Common myeloid progenitor, CD34-positive (primary cell): ENCODE measurements at places on chromosomes 2 and 18.

GRCh38 chr2:105882341-105882740, 137.6 kb downstream of the NCK2 start:
- peaks cover 22% of the 10 kb centered on the region for H3K36me3 ChIP-seq
- no peaks in the 10 kb centered on the region for H3K27me3 ChIP-seq
- H3K4me1 ChIP-seq, result no peaks in the 10 kb centered on the region

GRCh38 chr2:234245945-234246344, 195.4 kb downstream of the SPP2 start:
- no peaks in the 10 kb centered on the region for H3K36me3 ChIP-seq
- no peak overlapping the region for H3K4me3 ChIP-seq
- no peaks in the 10 kb centered on the region for H3K27me3 ChIP-seq
- DNase-seq, result no peak
- no peak overlapping the region for H3K27ac ChIP-seq

DNA sequence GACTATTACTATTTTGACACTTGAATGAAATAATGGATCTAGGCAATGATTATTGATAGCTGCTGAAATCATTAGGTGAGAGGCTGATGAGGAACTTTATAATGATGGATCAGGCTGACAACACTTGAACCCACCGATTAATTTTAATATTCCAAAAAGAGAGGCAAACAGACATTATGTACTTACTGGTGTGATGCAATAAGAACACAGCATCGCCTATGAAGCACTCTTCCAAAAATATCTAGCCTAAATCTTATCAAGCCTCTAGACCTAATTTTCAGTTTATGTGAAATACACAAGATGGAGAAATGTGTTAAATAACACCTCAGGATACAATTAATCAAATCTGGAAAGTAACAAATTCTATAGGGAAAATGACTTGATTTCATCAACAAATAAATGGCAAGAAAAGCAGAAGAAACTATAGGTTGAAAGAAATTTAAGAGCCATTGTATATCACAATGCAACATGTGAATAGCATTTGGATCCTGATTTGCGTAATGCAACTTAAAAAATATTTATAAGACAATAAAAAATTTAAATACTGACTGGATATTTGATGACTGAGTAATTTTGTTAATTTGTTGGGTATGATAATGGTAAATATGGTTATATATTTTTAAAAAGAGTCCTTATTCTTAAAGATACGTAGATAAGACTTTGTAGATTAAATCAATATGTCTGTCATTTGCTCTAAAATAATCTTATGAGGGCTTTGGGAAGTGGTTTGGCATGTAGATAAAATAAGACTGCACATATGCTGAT, 17.2 kb upstream of the SSB start:
- H3K36me3 ChIP-seq, result no peaks in the 10 kb centered on the region
- H3K27ac ChIP-seq, result no peak overlapping the region

GRCh38 chr2:9705196-9705595, 74.4 kb upstream of the YWHAQ start:
- H3K4me1 ChIP-seq, result no peaks in the 10 kb centered on the region
- H3K27ac ChIP-seq, result no peak overlapping the region
- DNase-seq, result no peak
- no peaks in the 10 kb centered on the region for H3K36me3 ChIP-seq

- no peak overlapping the region for H3K27ac ChIP-seq
- no peak overlapping the region for H3K4me3 ChIP-seq
- H3K4me1 ChIP-seq, result no peaks in the 10 kb centered on the region
- no peaks in the 10 kb centered on the region for H3K27me3 ChIP-seq
- DNase-seq, result no peak
Observed at GRCh38 chr2:119775102-119775501, 15.4 kb downstream of the PTPN4 start.

GRCh38 chr2:136065384-136065783, 52.6 kb downstream of the CXCR4 start:
- DNase-seq, result peak; percentile 4
- no peaks in the 10 kb centered on the region for H3K36me3 ChIP-seq
- H3K27me3 ChIP-seq, result no peaks in the 10 kb centered on the region
- H3K27ac ChIP-seq, result no peak overlapping the region
- no peak overlapping the region for H3K4me3 ChIP-seq

- H3K4me1 ChIP-seq, result peaks cover 30% of the 10 kb centered on the region
- no peaks in the 10 kb centered on the region for H3K36me3 ChIP-seq
- peak; percentile 94 for DNase-seq
- no peak overlapping the region for H3K27ac ChIP-seq
- peak overlapping the region; percentile 33 for H3K4me3 ChIP-seq
Observed at GRCh38 chr2:102033031-102033749, 41.4 kb downstream of the IL1R2 start.

DNA sequence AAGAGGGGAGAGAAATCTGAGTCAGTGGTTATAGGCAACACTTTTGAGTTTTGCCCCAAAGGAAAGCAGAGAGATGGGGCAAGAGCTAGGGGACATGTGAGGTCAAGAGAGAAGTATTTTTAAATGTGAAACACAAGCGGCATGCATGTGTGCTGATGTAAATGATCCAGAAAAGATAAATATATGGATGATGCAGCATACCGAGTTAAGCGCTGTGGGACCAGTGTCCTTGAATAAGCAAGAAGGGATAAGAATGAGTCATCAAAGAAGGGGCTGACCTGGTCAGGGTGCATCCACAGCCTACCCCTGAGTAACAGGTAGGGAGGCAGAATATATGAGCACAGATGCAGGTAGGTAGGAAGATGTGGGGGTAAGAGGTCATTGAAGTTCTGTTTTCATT, 180.9 kb downstream of the TRABD2A start:
- no peak overlapping the region for H3K4me3 ChIP-seq
- H3K36me3 ChIP-seq, result no peaks in the 10 kb centered on the region
- H3K27ac ChIP-seq, result no peak overlapping the region
- H3K4me1 ChIP-seq, result no peaks in the 10 kb centered on the region

GRCh38 chr2:213934560-213934959, 476.3 kb upstream of the VWC2L start:
- H3K27ac ChIP-seq, result no peak overlapping the region
- no peaks in the 10 kb centered on the region for H3K36me3 ChIP-seq
- H3K27me3 ChIP-seq, result no peaks in the 10 kb centered on the region
- H3K4me1 ChIP-seq, result no peaks in the 10 kb centered on the region
- peak; percentile 52 for DNase-seq
- no peak overlapping the region for H3K4me3 ChIP-seq

GRCh38 chr2:71667256-71668182, 214.2 kb downstream of the DYSF start:
- H3K27ac ChIP-seq, result no peak overlapping the region
- H3K27me3 ChIP-seq, result no peaks in the 10 kb centered on the region
- no peak for DNase-seq
- no peaks in the 10 kb centered on the region for H3K4me1 ChIP-seq

- no peak overlapping the region for H3K4me3 ChIP-seq
- H3K27ac ChIP-seq, result no peak overlapping the region
- peaks cover 14% of the 10 kb centered on the region for H3K4me1 ChIP-seq
- no peaks in the 10 kb centered on the region for H3K27me3 ChIP-seq
- no peak for DNase-seq
- no peaks in the 10 kb centered on the region for H3K36me3 ChIP-seq
Observed at GRCh38 chr2:157489983-157490382, 46.1 kb upstream of the CYTIP start.

GRCh38 chr18:39647627-39648534, 2082.3 kb upstream of the CELF4 start:
- no peak overlapping the region for H3K4me3 ChIP-seq
- no peaks in the 10 kb centered on the region for H3K36me3 ChIP-seq
- H3K27me3 ChIP-seq, result no peaks in the 10 kb centered on the region
- no peaks in the 10 kb centered on the region for H3K4me1 ChIP-seq
- H3K27ac ChIP-seq, result no peak overlapping the region

DNA sequence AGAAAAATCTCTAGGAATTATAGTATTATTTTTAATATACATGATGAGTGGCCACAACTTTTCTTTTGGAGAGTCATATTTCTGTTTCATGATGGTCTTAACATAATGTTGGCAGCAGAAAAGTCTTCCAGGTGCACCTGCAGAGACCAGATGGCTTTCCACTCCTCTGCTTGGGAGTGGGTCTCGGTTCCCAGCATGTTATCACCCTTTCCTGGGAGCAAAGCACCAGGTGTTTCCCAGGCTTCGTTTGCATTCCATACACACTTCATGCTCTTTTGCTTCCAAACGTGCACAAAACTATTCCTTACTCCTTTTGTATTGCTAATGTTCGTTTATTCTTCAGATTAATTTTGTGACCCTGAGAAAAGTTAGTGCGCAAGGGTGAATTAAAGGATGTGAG, 305.2 kb downstream of the CDH2 start:
- H3K4me3 ChIP-seq, result no peak overlapping the region
- DNase-seq, result no peak
- H3K4me1 ChIP-seq, result no peaks in the 10 kb centered on the region
- H3K27ac ChIP-seq, result no peak overlapping the region
- no peaks in the 10 kb centered on the region for H3K27me3 ChIP-seq

- no peaks in the 10 kb centered on the region for H3K4me1 ChIP-seq
- no peaks in the 10 kb centered on the region for H3K27me3 ChIP-seq
- no peak overlapping the region for H3K27ac ChIP-seq
- no peak for DNase-seq
- H3K4me3 ChIP-seq, result no peak overlapping the region
Observed at GRCh38 chr2:50606860-50607259, 425.1 kb downstream of the NRXN1 start.

DNA sequence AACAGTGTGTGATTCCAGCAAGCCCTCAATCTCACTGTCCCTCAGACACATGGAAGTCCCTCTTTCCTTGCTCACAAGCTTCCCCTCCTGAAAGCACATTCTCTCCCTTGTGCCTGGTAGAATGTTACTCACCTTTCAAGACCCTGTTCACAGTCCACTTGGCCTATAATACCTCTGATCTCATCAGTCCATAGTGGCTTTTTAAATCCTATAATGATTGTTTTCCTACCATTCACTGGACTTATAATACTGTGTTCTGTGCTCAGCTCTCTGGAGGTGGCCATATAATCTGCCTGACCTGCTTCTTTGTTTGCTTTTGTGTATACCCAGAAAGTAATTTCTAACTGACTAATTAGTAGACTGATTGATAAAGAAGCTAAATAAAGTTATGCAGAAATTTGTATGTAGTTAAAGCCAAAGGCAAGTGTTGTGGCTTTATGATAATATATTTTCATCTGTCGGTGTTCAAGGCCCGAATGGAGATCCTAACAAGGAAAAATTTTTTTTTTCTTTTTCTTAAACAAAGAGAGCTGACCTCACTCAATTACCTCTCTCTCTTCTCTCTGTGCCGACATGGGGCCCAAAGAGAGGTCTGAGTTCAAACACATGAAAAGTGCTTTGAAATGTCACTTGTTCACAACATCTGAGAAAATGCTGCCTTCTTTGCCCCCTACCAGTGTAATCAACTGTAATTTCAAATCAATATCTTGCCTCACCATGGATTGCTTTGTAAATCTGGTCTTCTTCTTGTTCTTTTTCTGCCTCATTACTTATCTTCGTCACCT, 1033.0 kb upstream of the PIK3C3 start:
- no peak overlapping the region for H3K27ac ChIP-seq
- H3K36me3 ChIP-seq, result no peaks in the 10 kb centered on the region
- H3K27me3 ChIP-seq, result no peaks in the 10 kb centered on the region
- H3K4me1 ChIP-seq, result no peaks in the 10 kb centered on the region
- H3K4me3 ChIP-seq, result no peak overlapping the region

GRCh38 chr2:174903264-174903556, 102.0 kb downstream of the CHN1 start:
- no peaks in the 10 kb centered on the region for H3K27me3 ChIP-seq
- H3K27ac ChIP-seq, result no peak overlapping the region
- no peak overlapping the region for H3K4me3 ChIP-seq
- DNase-seq, result no peak

- H3K4me1 ChIP-seq, result no peaks in the 10 kb centered on the region
- no peak within 1 kb of the TSS for H3K27ac ChIP-seq
- H3K4me3 ChIP-seq, result peak within 1 kb of the TSS; percentile 78
- H3K27me3 ChIP-seq, result no peaks in the 10 kb centered on the region
- no peaks in the 10 kb centered on the region for H3K36me3 ChIP-seq
Observed at GRCh38 chr2:238426568-238427434, at the start of gene ASB1. ASB1 (plus strand) TSS chr2:238426927; CDS start chr2:238427071, 144 bp downstream.

GRCh38 chr18:57122936-57123510, 23.9 kb upstream of the BOD1L2 start:
- no peak for DNase-seq
- no peaks in the 10 kb centered on the region for H3K36me3 ChIP-seq
- H3K27me3 ChIP-seq, result peaks cover 7% of the 10 kb centered on the region
- no peak overlapping the region for H3K4me3 ChIP-seq

DNA sequence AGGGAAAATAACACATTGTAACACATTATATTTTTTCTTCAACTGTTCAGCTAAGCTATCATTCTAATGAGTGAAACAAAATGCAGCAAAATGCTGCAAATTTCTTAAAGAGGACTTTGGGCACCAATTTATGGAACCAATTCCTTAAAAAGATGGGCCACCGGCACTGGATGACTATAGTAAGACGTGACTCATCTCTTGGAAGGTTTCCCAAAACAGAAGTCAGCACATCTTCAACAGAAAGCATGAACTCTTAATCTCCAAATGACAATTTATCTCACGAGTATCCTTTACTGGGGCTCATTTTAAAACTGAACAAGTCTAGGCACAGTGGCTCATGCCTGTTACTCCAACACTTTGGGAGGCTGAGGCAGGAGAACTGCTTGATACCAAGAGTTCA, 213.4 kb downstream of the CDH20 start:
- H3K36me3 ChIP-seq, result no peaks in the 10 kb centered on the region
- DNase-seq, result no peak
- no peaks in the 10 kb centered on the region for H3K4me1 ChIP-seq
- H3K4me3 ChIP-seq, result no peak overlapping the region

DNA sequence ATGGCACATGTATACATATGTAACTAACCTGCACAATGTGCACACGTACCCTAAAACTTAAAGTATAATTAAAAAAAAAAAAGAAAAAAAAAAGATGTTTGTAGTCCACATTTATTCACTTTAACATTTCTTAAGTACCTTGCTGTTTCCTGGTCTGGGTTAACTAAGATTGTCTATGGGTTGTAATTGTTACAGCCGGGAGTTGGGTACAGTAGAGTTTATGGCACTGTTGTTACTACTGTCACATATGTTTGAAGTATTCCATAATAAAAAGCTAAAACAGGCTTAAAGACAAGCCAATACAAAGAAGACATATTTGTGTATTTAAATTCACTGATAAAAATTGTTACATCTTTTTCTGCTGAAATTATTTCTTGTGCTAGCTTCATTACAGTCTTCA, 36.2 kb downstream of the GCC2 start:
- H3K27me3 ChIP-seq, result no peaks in the 10 kb centered on the region
- H3K27ac ChIP-seq, result no peak overlapping the region
- peaks cover 63% of the 10 kb centered on the region for H3K36me3 ChIP-seq
- no peaks in the 10 kb centered on the region for H3K4me1 ChIP-seq

DNA sequence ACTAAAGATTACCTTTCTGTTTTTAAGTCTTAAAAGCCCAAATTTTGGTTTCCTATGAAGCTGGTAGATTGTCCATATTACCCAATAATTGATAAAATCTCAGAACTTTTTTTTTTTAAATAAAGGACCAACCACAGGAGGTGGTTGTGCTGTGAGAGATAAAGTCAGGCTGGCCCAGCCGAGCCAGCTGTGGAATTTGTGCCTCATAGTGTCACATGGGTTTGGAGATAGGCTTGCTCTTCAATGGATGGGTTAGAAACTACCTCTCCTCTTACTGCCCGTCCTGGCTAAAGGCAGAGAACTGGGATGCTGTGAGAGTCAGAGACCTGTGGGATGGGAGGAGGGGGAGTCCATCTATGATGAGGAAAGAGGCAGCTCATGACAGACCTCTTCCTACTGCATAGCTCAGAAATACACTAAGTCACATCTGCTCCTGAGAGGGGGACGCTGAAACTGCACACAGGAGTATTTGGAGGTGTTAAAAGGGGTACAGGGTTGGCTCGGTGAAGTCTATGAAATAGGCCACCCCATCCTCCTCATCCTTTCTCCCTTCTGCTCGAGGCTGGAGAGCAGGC, 99.7 kb upstream of the MGAT4A start:
- no peak overlapping the region for H3K27ac ChIP-seq
- peaks cover 11% of the 10 kb centered on the region for H3K4me1 ChIP-seq
- no peak overlapping the region for H3K4me3 ChIP-seq
- DNase-seq, result peak; percentile 58
- H3K36me3 ChIP-seq, result no peaks in the 10 kb centered on the region
